ENCODE measurements at places on chromosomes 16 and 17.

DNA sequence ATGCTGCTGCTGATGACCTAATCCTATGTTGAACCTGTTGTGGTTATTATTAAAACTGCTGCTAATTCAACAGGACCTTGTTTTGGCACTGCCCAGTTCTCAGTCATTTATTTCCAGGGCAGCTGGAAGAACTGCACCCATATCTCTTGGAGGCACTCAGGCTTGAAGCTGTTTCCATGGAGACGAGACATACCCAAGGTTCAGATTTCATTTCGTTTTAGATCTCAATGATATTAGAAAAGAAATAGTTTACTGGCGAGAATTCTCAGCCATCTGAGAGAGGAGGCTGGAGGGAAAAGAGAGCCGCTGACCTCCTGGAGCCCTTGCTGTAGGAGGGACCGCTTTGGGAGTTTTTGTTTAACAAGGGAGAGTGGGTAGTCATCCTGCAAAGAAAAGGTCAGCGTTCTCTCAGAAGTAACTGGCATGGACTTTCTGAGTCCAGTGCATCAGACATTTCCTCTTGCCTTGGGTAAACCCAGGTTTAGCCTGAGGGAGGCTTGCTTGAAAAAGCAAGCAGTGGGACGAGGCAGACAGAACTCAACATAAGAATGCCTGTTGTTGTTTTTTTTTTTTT lies 75.4 kb downstream of the YPEL2 start:
- DNase-seq: no peak

DNA sequence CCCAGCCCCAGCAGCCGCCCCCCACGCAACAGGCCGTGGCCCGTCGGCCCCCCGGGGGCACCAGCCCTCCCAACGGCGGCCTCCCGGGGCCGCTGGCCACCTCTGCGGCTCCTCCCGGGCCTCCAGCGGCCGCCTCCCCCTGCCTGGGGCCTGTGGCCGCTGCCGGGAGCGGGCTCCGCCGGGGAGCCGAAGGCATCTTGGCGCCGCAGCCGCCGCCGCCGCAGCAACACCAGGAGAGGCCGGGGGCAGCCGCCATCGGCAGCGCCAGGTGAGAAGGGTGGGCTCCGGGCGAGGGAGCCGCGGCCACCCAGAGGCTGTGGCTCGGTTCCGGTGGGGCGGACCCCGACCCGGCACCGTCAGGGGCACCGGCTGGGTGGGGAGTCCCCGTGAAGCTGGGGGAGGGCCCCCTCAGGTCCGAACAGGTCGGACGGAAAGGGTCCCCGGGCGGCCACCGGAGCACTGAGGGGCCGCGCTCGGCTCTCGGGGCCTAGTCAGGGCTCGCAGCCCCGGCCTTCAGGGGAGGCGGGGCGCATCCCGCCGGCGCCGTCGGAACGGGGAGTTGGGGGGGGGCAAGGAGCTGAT lies 583 bp downstream of the ATXN2L start:
- no peak for DNase-seq

DNA sequence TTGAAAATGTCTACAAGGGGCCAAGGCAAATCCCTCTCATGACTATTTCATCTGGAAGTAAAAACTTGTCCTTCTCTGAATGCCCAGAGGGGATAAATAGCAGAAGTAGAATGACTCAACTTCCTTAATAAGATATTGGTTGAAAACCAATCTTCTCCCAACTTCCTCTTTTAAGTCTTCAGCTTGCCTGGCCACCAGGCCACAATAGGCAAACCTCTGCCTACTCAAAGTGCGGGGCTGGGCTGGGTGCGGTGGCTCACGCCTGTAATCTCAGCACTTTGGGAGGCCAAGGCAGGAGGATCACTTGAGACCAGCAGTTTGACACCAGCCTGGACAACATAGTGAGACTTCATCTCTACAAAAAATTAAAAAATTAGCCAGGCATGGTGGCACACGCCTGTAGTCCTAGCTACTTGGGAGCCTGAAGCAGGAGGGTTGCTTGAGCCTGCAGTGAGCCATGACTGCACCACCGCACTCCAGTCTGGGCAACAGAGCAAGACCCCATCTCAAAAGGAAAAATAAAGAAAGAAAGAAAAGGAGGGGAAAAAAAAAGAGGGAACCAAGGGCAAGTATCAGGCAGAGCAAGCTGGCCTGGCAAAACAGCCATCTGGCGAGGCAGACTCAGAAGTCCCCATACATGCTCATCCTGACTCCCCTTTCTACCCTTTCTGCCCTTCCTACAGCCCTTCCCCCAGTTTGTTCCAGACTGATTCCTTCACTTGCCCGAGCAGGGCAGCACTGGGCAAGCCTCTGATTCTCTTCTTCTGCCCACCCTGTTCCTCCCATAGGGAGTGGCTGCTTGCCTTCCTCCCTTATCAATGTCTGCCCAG lies 20.6 kb downstream of the MAP3K14 start:
- DNase-seq: peak; percentile 94

GRCh38 chr17:78706271-78706915 lies 75.7 kb downstream of the CYTH1 start:
- no peak for DNase-seq

DNA sequence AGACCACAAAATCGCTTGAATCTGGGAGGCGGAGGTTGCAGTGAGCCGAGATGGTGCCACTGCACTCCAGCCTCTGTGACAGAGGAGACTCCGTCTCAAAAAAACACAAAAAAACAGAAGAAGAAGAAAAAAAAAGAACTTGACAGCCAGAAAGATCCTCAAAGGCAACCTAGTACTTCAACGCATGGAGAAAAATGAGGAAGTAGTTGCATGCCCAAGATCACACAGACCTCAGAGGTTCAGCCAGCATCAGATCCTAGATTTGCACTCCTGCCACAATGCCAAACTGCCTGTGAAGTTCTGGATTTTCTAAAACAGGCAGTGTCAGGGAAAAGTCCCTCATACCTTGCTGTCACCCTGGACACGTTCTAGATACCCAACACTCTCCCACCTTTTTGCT lies 1.5 kb downstream of the ATPAF2 start:
- peak; percentile 66 for DNase-seq

- DNase-seq: no peak
These were observed 750.7 kb downstream of the KCNJ18 start for GRCh38 chr17:22443061-22443460.

DNA sequence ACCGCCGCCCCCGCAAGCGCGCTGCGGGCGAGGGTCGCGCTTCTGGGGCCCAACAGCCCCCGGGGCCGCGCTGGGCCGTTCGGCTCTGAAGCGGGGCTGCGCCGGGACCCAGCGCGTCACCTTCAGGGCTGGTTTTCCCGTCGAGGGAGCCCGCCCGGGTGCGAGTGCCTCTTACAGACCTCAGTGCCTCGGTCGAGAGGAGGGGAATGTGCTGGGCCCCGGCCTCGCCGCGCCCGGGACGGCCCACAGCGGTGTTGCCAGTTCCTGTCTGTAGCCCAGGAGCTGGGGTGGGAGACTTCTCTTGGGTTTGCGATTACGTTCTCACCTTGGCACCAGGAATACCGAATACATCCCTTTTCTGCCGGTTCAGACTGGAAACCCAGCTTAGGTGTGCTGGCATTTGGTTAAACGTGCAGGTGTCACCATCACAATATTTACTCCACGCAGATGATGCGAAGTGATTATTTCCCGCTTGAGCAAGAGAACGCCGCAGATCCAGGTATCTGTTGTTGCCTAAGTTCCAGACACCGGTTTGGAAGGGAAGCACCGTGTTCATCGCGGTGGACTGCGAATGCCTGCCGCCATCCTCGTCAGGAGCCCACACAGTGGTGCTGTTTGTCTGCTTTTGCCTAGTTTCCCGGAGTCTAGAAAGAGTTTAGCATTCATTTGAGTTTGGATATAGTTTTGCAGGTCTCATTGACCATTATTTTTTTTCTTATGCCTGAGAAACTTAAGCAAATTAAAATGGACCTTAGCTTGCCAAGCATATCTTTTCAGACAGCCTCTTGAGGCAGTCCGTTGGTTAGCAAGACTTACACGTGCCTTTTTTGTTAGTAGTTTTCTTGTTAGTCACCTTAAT lies 914 bp downstream of the MAP1LC3B start:
- DNase-seq: peak; percentile 36

DNA sequence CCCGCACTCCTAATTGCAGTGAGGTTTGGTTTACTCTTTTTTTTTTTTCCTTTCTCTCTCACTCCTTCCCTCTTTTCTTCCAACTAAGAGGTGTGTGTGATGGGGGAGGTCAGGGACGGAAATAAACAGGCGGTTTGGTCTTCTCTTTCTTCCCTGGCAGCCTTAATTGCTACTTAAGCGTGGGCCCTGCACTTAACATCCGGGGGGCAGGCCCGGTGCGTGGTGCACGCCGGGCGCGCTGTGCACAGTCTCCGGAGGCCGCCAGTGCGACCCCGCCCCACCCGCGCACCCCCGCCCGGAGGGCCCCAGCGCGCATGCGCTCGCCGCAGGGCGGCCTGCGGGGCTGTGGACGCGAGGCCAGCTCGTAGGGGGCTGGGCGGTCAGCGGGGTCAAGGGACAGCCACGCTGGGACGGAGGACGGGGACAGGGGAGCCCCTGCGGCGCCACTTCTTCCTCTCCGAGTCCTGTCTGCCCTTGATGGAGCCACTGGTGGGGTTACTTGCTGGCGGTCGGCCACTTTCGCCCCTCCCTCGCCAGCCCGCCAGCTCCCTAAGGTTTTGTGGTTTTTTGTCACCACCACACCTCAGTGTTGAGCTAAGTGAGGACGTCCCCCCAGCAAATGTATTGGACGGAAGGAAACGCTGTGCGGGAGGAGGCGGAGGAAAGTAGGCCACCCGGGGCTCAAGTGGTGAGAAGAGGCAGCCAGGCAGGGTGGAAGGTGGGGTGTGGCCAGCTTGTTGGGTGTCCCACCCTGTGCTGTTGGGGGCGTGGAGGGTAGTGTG lies 120.9 kb downstream of the MRM1 start:
- DNase-seq: peak; percentile 18

DNA sequence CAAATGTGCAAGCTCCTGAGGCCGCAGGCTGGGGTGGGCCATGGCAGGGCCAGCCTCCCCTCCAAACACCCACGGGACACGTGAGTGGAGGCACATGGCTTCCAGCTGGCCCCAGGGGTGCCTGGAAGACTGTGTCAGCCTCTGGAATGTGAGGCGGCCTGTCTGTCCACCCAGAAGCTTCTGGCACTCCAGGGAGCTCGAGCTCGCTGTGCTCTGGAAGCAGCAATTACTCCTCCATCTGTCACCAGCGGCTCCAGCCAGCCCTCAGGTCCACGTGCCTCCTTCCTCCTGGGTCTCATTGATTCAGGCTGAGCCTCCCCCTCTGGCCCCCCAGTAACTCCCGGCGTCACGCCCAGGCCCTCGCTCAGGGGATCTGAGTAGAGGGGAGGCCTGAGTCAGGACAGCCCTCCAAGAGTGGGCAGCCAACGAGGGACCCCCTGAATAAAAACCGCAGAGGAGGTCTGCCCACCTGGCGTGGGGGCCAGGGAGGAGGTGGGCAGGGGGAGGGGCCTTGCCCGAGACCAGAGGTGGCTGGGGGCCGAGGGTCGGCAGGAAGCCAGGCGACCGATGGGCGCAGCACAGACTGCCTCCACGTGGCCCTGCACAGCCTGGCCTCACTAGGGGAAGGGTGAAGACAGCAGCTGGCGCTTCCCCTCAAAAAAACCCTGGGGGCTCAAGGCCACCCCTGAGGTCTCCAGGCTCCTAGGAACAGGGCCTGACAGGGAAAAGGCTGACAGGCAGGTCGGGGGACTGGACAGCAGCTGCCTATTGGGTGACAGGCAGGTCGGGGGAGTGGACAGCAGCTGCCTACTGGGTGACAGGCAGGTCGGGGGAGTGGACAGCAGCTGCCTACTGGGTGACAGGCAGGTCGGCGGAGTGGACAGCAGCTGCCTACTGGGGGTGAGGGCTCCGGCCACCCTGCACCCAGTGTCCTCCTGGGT lies 11.9 kb downstream of the PIEZO1 start:
- DNase-seq: peak; percentile 50

DNA sequence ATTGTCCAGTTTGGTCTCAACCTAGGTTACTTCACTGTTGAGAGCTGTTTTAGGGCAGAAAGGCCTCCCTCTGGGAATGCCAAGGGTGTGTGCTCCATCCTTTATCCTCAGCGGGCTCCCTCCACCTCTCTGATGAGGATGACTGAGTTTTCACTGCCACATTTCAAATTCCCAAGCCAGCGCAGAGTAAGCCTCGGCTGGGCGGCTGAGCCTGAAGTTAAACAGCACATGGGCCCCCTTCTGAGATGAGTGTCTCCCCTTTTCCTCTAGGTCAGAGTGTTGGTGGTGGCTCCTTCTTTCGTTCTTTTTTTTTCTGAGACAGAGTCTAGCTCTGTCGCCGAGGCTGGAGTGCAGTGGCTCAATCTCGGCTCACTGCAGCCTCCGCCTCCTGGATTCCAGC lies 5.5 kb upstream of the GCSH start:
- no peak for DNase-seq

DNA sequence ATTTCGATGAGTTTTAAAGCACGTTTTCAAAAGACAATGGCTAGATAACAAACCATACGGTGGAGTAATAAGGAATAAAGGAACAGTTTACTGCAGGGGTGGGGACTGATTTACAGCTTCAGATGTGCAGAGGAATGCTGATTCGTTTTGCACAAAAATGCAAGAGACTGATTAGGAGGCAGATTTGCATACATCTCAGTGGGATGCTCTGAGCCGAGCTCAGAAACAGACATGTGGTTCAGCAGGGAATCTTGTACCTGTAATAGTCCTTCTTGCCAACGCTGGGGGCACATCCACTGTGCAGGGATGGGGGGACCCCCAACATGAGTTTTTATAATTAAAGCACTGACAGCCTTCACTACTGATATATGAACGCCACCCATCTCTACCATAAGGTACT lies 308.0 kb downstream of the GRIN2A start:
- DNase-seq: no peak

DNA sequence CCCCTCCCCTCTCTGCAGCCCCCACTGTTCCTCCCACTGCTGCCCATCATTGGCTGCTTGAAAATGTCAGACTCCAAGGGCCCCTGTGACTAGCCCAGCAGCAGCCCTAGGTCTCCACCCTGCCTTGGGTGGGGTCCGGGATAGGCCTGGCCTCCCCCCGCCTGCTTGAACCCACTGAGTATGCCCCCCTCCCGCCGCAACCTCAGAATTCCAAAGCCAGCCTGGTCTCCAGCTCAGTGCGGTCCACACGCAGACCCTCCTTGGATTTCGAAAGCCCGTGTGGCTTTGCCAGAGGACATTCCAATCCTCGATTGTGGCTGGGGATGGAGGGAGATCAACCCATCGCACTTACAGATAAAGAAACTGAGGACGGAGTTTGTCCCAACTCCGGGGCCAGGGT lies 6.4 kb downstream of the DPEP1 start:
- DNase-seq: no peak

- no peak for DNase-seq
These were observed 1.9 kb upstream of the C16orf87 start for GRCh38 chr16:46832757-46833459.

DNA sequence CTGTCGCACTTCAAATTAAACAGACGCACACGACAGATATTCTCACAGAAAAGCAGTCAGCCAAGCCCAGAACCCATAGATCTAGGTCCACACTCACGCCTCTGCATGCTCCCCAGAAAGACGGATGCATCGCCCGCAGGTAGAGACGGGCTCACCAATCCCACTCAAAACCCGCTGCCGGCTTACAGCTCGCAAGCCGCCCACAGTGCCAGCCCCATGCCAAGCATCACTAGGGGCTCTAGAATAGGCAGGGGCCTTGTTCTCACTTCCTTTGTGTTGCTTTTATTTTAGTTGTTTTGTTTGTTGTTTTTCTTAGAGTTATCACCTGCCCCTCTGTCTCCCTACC lies 336 bp upstream of the BMERB1 start:
- no peak for DNase-seq

GRCh38 chr16:74695450-74696422 lies 4.9 kb downstream of the MLKL start:
- DNase-seq: peak; percentile 81

GRCh38 chr17:21530311-21530710 lies 154.2 kb downstream of the KCNJ12 start:
- DNase-seq: no peak

- no peak for DNase-seq
These were observed 21.0 kb downstream of the LGALS3BP start for GRCh38 chr17:78958641-78959127.
